ENCODE measurements at places on chromosomes 3 and 15.

- no peak for DNase-seq
Measured at GRCh38 chr3:134827213-134827612, 32.2 kb downstream of the EPHB1 start.

GRCh38 chr3:184039414-184039813, 7.9 kb downstream of the HTR3D start:
- DNase-seq, result no peak

DNA sequence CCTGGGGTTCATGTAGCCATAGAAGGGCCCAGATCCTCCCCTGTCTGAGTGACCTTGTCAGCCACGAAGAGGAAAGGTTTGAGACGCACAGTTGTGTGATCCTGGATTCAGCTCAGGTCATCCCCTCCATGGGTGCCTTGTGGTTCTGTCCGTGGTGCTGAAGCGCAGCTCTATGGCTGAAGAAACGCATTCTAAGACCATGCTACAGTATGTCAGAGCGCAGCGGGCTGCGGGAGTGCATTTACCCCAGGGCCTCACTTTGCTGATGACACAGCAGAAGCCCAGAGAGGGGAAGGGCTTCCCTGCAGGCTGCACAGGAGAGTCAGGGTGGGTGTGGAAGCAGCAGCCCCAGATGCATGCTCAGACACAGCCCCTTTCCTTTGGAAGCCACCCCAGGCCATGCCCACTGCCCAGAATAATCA, 68.8 kb upstream of the IQSEC1 start:
- DNase-seq, result no peak

GRCh38 chr3:139664958-139665357, 12.8 kb downstream of the NMNAT3 start:
- DNase-seq, result no peak

GRCh38 chr3:62318365-62318751, 55.0 kb downstream of the FEZF2 start:
- DNase-seq, result no peak
